AG09309 (cell line): ENCODE measurements at places on chromosomes 7 and 10.

GRCh38 chr10:125209591-125210355 lies 49.4 kb upstream of the CTBP2 start:
- no peak for DNase-seq

GRCh38 chr10:119316729-119317097 lies 109.3 kb downstream of the GRK5 start:
- DNase-seq, result no peak

GRCh38 chr10:17247210-17247609 lies 19.2 kb downstream of the VIM start:
- no peak for DNase-seq

GRCh38 chr10:110686047-110686446 lies 41.9 kb downstream of the RBM20 start:
- DNase-seq, result no peak

- DNase-seq, result no peak
Observed at GRCh38 chr10:132670546-132671227, 115.3 kb downstream of the NKX6-2 start.

- DNase-seq, result no peak
Observed at GRCh38 chr7:130893441-130893894, 159.5 kb upstream of the KLF14 start.

GRCh38 chr10:15585303-15585715 lies 134.4 kb downstream of the ITGA8 start:
- no peak for DNase-seq

DNA sequence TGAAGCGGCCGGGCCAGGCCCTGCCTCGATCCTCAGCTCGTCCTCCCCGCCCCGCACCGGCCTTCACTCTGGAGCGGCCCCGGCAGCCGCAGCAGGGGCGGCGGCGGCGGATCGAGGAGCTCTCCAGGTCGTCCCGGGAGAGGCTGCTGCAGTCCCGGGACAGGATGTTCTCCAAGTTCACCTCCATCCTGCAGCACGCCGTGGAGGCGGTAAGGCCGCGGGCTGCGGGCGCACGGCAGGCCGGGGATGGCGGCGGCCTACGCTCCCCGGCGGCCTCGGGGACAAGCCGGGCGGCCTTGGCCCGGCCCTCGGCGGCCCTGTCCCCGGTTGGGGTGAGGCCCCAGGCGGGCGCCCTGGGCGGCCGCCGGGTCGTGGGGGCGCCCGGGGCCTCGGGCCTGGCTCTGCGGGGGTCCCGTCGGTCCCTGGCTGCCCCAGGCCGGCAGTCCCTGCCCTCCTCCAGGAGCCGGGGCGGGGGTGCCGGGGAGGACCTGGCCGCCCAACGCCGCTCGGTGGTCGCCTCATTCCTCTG lies 399 bp downstream of the FHIP2A start:
- DNase-seq, result no peak

DNA sequence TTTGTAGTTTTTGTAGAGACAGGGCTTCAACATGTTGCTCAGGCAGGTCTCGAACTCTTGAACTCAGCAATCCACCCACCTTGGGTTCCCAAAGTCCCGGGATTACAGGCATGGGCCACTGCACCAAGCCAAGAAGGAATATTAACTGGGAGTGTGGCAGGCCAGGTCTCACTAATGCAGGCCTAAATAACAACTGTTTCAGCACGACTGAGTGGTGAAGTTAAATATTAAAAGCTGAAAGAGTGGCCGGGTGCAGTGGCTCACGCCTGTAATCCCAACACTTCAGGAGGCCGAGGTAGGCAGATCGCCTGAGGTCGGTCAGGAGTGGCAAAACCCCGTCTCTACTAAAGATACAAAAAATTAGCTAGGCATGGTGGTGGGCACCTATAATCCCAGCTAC lies 21.1 kb downstream of the CHUK start:
- DNase-seq, result no peak

GRCh38 chr10:20743942-20744341 lies 153.2 kb downstream of the NEBL start:
- DNase-seq, result no peak

- DNase-seq, result no peak
Observed at GRCh38 chr7:144050093-144050492, 1.3 kb downstream of the OR2A5 start.

GRCh38 chr10:113960617-113961181 lies 83.0 kb upstream of the ADRB1 start:
- DNase-seq, result no peak

DNA sequence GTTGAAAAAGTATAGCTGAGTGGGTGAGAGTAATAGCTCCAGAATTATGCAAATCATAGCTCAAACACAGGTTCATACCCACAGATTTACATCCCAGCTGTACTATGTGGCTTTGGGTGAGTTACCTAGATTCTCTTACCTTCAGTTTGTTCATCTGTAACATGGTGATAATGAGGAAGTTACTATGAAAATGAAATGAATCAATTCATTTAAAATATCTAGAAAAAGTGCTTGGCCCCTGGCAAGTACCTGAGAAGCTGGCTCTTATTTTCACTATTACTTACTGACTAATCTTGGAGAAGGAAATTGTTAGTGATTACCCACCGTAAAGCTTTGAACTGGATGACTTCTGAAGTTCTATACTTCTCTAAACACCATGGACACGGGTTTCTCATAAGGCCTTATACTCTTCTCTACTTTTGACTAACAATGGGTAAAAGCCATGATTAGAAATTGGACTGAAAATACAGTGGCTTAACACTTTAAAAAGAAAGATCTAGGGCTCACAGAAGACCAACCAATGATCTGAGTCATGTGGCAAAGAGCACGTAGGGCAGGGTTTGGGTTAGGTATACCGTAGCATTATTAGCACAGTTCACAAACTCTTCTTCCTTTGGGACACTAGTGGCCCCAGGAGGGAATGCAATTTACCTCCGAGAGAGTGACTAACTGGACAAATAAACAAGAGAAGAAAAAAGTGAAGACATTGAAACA lies 149.2 kb downstream of the PLPP4 start:
- no peak for DNase-seq

- DNase-seq, result no peak
Observed at GRCh38 chr10:23192712-23193434, 761 bp downstream of the PTF1A start.
